ENCODE measurements at places on chromosomes 5 and 9. TPM values are rescaled to one million over a fixed set of nuclear protein-coding genes. Genes with fewer than 3 reads are reported as not detected.

Gene PRDM9
- not detected for total RNA-seq

Gene SARDH
- 5.6 TPM for total RNA-seq

Gene POLR1E
- 60.9 TPM for total RNA-seq

DNA sequence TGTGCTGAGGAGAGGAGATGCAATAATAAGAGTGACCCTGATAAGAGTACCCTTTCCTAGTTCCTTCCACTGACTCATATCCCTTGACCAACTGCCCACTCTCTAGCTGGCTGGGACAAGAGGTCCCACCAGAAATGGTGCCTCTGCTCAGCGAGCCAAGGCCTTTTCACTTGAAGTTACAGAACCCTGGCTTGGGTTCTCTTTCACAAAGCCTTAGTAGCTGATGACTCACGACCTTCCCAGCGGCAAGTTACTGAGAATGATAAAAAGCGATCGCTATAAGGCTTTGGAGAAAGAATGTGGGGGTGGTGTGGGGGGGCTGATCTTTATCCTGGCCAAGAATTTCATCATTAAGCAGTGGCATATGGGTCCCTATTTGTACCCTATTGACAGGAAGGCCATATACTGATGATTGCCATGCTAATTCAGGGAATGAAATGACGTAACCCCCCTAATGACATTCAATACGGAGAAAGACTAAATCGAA, 90.3 kb downstream of the FBXO38 start:
- no peak overlapping the region for H3K27ac ChIP-seq
- H3K4me1 ChIP-seq: no peaks in the 10 kb centered on the region
- H3K36me3 ChIP-seq: no peaks in the 10 kb centered on the region
- H3K27me3 ChIP-seq: peaks cover 23% of the 10 kb centered on the region
- DNase-seq: no peak
- no peak overlapping the region for H3K4me3 ChIP-seq

- H3K27ac ChIP-seq: no peak overlapping the region
- peak; percentile 41 for DNase-seq
- no peaks in the 10 kb centered on the region for H3K27me3 ChIP-seq
- no peaks in the 10 kb centered on the region for H3K36me3 ChIP-seq
Measured at GRCh38 chr5:121503111-121503840, 348.4 kb upstream of the FTMT start.

GRCh38 chr9:96116275-96117064, 185.5 kb downstream of the HSD17B3 start:
- H3K4me3 ChIP-seq: no peak overlapping the region
- no peak for DNase-seq
- H3K4me1 ChIP-seq: no peaks in the 10 kb centered on the region

- DNase-seq: no peak
- H3K27ac ChIP-seq: no peak overlapping the region
- no peak overlapping the region for H3K4me3 ChIP-seq
Measured at GRCh38 chr9:79684711-79685575, 113.2 kb downstream of the TLE4 start.

DNA sequence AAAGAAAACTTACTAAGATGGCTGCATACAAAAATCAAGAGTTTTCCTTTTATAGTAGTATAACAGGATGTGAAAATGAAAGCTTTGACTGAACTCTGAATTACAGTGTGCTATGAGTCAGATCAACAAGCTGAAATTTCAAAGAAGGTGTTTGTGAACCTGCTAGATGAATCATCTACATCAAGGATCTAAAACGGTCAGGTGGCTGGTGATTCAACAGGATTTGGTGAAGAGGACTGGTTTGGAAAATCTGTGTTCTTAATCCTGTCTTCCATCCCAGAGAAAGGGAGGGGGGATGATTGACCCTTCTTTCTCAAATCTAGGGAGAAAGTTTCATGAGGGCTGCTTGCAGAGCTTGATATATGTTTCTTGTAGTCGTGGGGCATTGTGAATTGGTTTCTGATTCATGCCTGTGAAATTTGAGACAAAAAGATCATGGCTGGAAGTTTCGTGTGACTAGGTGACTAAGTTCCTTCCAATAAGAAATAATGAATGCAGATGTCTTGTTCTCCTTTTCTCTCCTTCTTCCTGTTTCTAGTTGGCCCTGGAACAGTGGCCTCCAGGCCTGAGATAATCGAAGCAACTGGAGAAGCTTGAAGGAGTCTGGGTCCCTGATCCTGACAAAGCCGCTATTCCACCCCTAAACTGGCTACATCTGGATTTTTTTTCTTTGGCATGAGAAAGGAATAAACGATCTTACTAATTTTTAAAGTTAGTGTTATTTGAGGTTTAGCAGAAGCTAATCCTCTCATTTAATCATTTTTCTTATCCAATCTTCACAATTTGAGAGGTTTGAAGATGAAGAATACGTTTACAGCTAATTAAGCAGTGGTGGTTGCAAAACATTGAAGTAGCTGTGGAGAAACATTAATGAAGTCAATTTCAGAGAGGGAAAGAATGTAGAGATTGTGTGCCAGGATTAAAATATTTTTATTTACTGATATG, 67.2 kb downstream of the MRPS30 start:
- DNase-seq: peak; percentile 98
- H3K4me3 ChIP-seq: peak overlapping the region; percentile 31
- H3K4me1 ChIP-seq: peaks cover 41% of the 10 kb centered on the region
- H3K27me3 ChIP-seq: no peaks in the 10 kb centered on the region

DNA sequence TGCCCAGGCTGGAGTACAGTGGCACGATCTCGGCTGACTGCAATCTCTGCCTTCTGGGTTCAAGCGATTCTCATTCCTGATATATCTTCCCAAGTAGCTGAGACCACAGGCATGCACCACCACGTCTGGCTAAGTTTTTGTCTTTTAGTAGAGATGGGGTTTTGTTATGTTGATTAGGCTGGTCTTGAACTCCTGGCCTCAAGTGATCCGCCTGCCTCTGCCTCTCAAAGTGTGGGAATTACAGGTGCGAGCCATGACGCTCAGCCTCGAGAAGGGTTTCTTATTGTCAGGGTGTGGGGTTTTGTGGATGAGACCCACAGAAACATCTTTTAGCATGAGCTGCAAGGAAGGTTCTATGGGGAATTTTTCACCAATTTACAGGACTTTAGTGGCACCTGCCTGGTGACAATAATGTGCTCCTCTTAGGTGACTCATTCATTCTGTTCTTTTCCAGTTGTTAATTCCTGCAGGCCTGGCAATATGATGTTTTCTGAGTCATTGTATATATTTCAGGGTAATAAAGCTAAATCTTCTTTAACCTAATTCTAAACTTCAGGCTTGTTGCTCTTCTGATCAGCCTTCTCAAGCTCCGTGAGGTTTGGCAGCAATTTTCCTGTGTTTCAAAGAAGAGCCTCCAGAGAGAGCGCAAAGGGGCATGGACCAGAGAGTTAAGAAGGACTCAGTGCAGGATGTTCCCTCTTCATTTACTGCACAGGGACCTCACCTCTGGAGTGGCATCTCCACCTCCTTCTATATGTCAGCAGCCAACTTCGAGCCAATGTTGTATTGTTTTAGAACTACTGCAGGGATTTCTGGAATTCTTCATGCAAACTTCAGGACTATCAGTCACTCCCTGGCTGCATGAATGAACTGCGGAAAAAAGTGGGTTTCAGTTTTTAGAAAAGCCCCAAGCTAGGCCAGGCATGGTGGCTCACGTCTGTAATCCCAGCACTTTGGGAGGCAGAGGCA, 77.8 kb upstream of the ZNF618 start:
- H3K27me3 ChIP-seq: no peaks in the 10 kb centered on the region
- H3K4me3 ChIP-seq: no peak overlapping the region
- H3K4me1 ChIP-seq: no peaks in the 10 kb centered on the region
- H3K36me3 ChIP-seq: no peaks in the 10 kb centered on the region

DNA sequence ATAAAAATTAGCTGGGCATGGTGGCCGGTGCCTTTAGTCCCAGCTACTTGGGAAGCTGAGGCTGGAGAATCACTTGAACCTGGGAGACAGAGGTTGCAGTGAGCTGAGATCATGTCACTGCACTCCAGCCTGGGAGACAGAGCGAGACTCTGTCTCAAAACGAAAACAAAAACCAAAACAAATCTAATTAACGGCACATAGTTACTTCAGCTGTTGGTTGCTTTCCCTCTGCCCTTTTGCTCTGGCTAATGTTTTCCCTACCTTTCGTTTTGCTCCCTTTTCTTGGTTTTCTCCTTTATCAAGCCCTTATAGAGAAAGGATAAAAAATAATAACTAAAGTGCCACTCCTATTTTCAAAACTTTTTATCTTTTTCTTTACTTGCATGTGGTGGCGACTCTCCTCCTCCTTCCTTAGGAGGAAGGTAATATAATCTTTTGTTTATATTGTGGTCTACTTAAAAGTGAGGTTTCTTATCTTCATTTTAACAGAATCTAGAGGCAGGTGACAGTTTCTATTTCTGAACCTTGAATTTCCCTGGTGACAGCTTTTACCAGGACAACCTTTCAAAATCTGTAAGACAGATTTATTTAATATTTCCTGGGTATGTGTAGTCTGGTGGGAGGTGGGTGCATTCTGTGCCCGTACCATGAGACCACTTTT, 125.4 kb downstream of the ARHGEF28 start:
- no peak overlapping the region for H3K27ac ChIP-seq
- no peaks in the 10 kb centered on the region for H3K36me3 ChIP-seq
- DNase-seq: no peak
- no peaks in the 10 kb centered on the region for H3K27me3 ChIP-seq
- no peak overlapping the region for H3K4me3 ChIP-seq

DNA sequence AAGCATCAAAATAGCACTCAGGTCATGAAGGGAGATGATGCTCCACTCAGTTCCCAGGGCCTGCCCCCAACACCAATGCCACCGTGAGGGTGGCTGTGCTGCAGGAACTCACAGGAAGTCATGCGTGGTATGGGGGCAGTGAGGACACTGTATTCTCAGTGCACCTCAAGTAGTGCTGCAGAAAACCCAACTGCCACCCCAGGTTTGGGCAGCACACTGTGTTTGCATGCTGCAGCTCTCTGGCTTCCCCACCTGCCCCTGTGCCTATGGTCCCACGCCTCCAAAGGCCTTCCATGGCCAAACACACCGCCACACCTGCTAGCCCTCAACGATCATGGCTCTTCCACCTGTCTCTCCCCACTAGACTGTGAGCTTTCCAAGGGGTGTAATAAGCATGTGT, 14.3 kb downstream of the LHFPL2 start:
- H3K36me3 ChIP-seq: peaks cover 14% of the 10 kb centered on the region
- no peaks in the 10 kb centered on the region for H3K4me1 ChIP-seq
- no peak overlapping the region for H3K27ac ChIP-seq
- DNase-seq: no peak
- H3K4me3 ChIP-seq: no peak overlapping the region
- no peaks in the 10 kb centered on the region for H3K27me3 ChIP-seq

DNA sequence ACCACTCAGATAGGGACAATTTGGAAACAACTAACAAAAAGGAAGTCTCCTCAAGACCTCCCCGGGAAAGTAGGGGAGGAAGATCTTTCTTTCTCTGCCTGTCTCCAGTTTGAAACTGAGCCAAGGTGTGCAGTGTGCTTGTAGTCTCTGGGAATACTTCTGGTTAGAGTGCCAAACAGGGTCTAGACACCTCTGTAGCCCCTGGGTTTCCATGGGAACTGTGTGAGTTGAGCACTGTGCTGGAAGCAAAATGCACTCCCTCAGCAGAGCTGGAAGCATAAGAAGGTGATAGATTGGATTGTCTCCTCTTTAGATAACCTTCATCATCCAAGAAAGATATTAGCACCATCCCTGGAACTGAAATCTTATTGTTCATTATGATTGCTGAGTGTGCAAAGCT, 129.2 kb upstream of the TNPO1 start:
- no peaks in the 10 kb centered on the region for H3K36me3 ChIP-seq
- H3K4me3 ChIP-seq: no peak overlapping the region
- no peaks in the 10 kb centered on the region for H3K4me1 ChIP-seq

DNA sequence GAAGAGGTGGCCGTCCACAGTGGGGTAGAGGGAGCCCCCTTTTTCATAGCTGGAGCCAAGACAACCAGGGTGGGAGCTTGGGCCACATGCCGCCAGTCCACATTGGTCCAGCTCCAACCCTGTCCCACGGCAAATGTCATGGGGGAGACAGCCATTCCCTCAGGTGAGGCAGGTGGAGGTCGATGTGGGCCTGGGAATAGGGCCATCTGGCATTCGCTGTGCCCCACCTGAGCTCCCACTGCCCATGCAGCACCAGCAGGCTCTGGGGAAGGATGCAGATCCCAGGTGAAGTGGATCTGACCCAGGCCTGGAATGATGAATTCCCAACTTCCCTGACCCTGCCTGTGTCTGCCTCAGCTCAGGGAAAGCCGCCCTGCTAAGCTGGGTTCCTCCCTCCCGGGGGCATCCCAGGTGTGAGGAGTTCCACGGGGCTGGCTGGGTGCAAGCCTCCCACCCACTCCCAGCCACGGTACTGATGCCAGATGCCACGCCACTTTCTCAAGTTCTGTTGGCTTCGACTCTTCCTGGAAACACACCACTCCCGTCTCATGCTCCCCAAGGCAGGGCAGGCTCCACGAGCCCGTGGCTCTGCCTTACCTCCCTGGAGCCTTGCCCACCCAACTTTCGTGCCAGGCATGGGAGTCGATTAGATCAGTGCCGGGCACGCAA, 25.2 kb upstream of the FCN2 start:
- no peak for DNase-seq
- H3K27me3 ChIP-seq: peaks cover 26% of the 10 kb centered on the region
- H3K27ac ChIP-seq: no peak overlapping the region
- peaks cover 11% of the 10 kb centered on the region for H3K4me1 ChIP-seq
- H3K4me3 ChIP-seq: no peak overlapping the region

DNA sequence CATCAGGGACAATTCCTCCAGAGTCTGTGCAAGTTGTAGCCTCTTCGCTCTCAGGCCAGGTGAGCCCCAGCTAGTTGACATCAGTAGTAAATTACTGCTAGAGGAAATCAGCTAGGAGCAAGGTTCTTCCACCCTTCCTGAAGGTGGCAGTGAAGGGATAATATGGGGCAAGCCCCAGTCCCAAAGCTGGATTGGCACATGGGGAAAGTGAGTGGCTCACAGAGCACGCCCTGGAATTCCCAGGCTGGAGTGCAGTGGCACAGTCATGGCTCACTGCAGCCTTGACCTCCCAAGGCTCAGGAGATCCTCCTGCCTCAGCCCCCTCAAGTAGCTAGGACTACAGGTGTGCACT, 82.1 kb downstream of the CYFIP2 start:
- H3K27me3 ChIP-seq: no peaks in the 10 kb centered on the region
- H3K36me3 ChIP-seq: no peaks in the 10 kb centered on the region
- no peaks in the 10 kb centered on the region for H3K4me1 ChIP-seq
- DNase-seq: no peak
- H3K4me3 ChIP-seq: no peak overlapping the region

DNA sequence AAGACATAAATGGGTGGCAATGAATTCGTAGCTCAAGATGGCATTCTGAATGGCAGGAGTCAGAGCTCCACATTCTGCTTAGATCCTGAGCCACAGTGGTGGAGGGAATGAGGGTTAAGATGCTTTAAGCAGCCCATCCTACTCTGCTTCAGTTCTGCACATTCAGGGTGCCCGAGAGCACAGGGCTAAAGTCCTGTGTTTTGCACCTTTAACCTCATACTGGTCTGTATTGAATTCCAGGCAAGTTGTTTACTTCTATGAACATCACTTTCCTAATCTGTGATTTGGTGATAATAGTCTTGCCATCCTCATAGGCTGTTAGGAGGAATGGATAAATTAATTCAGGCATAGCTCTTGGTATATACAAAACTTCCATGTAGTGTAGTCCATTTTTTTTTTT, 321.6 kb upstream of the CD180 start:
- H3K27me3 ChIP-seq: no peaks in the 10 kb centered on the region
- no peak overlapping the region for H3K4me3 ChIP-seq
- H3K27ac ChIP-seq: no peak overlapping the region
- DNase-seq: no peak
